ENCODE measurements at places on chromosomes 3 and 15.

- DNase-seq = no peak
These were observed 1.3 kb upstream of the ATP2B2 start for GRCh38 chr3:10506696-10507095.

DNA sequence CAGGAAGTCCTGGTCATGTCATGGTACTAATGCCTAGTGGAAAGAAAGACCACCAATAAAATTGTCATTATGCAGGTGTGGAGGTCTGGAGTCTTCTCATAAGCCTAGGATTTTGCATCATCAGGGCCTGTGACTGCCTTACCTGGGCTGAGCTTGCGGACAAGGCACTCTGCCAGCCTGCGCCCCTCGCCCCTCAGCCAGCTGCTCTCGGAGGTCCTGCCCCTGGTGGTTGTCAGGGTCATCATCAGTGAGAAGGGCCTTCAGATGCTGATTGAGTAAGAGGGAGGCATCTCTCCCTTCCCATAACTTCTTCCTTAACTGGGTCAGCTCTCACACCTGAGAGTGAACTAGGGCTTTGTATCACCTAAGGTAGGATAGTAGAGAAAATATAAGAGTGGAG, 132.8 kb downstream of the DCLK3 start:
- DNase-seq = no peak

DNA sequence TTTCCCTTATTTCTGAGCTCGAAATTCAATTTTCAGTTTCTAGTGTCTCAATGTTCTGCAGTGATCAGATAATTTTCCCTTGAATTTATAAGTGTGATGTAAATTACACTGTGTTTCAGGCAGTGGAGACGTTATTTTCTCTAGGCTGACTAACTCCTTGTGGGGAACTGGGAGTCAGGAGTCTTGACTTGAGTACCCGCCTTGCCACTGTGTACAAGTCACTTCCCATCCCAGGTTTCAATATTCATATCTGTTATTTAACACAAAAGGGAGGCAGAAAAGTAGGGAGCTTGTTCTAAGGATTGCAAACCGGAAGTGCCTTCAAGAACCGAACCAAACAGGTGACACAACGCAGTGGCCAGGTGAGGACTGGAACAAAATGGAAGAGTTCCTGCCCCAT, 196.5 kb downstream of the MEX3B start:
- no peak for DNase-seq

GRCh38 chr3:186746008-186746407, 28.8 kb downstream of the KNG1 start:
- DNase-seq = no peak

- DNase-seq = no peak
These were observed 16.5 kb downstream of the KLHL25 start for GRCh38 chr15:85778107-85778776.

DNA sequence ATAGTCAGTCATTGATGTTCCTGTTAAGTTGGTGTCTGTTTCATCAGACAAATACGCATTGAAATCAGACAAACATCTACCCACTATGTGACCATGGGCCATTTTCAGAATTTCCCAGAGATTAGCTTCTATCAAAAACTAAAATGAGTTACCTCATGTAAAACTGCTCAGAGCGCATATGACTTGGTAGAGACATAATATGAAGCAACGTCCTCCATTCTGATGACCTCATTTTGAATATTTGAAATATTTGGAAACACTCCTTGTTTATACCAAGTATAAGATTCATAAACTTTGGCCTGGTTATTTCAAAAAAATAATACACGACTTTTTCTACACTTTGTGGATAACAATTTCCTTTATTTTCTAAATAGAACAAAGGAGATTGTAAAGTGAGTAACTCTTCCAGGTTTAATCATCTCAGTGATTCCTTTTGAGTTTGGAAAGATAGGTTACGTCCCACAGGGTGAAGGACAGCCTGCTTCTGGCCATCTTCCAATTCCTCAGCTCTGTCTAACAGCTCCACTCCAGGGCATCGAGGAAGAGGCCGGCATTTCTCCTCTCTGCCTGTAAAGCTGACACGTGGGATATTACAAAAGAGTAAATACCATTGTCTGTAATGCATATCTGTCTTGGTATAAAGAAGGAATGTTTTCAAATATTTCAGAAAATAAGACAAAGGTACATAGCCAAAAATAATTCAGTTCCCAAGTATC, 122.6 kb downstream of the CADM2 start:
- no peak for DNase-seq

DNA sequence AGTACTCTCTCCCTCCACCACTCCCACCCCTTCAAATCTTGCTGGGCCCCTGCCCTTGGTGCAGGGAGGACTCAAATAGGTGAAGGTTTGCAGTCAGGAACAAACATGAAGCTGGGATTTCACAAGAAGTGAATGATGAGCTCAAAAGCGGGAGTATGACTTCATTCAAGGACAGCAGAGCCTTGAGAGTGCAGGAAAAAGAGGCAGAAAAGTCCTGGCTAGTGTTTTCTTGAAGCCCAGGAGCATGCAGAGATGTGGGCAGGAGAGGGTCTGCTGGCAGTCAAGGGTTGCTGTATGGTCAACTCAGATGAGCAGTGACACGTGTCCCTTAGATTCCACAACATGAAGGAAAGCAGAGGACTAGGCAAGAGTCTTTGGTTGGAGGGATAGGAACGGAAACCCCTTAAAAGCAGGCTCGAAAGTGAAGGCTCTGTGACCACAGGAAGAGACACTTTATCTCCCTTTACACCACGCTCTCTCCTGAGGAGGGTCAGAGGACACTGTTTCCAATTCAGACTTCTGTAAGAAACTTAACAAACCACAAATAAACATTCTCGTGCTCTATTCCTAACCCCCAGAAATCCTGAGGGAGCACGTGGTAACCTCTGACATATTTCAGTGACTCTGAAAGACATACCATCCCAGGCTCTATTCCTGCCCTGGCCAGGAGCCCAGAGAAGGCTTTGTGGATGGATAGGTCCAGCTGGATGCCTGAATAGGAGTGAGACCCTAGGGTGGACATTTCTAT, 168.0 kb upstream of the NDN start:
- DNase-seq = no peak

- no peak for DNase-seq
These were observed 92.5 kb downstream of the IGSF11 start for GRCh38 chr3:118942195-118942594.

- DNase-seq = no peak
These were observed 47.6 kb upstream of the CD200R1L start for GRCh38 chr3:112894258-112894657.

GRCh38 chr3:46994801-46995731, 15.6 kb downstream of the NBEAL2 start:
- no peak for DNase-seq

DNA sequence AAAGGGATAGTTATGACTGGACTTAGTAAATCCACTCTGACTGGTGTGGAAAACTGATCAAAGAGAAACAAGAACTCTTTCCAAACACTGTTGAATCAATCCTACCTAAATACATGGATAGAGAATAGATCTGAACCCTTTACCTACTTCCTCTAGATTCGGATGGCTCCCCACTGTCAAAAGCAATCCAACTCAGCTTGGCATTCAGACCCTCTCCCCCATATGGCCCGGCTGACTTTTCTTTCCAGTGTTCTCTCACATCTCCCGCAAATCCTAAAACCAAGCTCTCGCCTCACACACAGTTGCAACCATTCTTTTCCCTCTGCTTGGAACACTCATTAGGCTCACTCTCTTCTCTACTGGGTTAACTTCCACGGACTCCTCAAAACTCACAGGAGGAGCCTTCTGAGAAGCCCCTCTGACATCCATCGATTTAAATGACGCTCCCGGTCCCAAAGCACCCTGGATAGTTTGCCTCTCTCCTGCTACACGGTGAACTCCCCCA, 639 bp downstream of the SPICE1 start:
- DNase-seq = no peak

DNA sequence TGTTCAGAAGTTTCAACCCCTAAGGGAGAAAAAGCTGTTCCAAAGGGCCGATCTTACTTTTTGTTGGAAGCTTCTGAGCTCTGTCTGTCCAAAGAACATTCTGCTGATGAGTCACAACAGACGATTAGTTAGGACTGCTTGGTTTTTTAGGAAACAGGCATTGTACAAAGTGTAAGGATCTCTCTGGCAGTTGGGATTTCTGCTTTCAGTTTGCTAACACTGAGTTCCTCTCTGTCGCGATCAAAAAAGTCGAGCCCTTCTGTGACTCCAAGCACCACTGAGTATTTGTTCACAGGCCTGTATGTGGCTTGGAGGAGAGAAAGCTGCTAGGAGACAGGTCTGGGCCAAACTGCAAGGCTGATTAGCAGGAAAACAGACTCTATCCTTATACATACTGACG, 91.8 kb upstream of the PFN2 start:
- no peak for DNase-seq

DNA sequence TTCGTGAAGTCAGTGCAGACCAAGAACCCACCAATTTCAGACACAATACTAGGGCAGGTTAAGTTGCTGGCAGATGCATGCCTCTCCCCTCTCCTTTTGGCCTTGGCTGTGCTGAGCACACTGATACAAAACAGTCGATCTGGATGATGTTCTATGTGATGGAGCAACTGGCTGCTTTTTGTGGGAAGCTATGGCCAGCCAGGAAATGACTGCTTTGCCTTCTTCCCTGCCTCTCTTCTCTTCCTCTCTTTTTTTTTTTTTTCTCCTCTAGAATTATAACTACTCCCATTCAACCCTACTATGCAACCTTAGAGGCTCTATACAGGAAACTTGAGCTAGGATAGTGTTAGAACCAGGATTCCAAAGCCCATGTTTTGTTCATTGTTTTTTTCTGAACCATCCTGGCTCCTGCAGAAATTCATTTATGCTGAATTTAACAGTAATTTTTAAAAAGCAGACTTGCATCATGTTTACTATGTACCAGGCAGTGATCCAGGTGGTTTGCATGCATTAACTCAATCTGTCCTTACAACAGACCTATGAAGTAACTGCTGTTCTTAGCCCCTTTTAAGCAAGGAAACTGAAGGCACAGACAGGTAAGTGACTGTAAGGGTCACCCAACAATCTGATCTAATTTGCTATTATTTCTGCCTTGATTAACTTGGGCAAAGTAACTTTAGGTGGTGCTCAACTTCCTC, 62.9 kb downstream of the PLD1 start:
- no peak for DNase-seq

GRCh38 chr3:48915296-48915695, 3.3 kb upstream of the ARIH2 start:
- DNase-seq = no peak

- DNase-seq = no peak
These were observed 267.6 kb downstream of the AGBL1 start for GRCh38 chr15:86347245-86347644.

DNA sequence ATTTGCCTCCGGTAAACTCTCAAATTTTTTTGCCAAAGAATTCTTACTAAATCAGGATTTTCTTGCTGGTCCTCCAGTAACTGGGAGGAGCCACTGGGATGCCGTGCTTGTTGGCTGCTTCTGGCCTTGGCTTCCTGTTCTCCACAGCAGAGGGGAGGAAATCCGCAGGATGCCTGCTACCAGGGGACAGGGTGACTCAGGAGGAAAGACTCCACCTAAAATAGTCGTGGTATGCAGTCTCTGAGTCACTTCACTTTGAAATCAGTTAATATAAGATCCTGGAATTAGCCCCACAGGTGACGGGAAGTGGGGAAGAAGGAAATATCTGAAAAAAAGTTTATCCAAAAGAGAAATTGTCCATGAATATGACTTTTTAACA, 6.5 kb upstream of the TM4SF18 start:
- DNase-seq = no peak

DNA sequence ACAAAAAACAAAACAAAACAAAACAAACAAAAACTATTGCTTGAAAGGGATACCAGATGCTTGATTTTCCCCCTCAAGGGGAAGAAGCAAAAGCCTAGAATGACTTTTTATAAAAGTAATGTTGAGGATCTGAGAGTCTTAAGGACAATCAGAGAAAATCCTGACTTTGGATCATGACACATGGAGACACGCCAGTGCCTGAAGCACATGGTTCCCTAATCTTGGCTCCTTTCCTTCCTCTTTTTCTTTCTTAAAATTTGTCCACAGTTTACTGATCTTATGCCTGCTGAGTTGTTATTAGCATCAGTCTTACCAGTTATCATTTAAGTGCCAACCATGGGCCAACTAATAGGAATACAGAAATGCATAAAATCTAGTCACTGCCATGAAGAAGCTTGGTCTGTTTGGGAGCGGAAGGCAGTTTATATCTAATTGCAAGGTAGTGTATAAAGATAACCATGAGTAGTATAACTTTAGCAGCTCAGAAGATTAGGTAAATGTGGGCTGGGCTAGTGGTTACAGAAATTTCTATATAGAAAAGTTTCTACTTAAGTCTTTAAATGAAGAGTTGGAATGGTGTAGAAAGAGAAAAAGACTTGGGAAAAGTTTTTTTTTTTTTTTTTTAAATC, 6.9 kb downstream of the GLCE start:
- DNase-seq = no peak

All from activated CD8-positive, alpha-beta memory T cell treated with anti-CD3 and anti-CD28 coated beads for 4 hours (primary cell).